Stimulated activated CD4-positive, alpha-beta T cell treated with anti-CD3 and anti-CD28 coated beads, Interleukin-4, amount 100 ng/mL, for 4 hours (primary cell): ENCODE measurements at places on chromosomes 12 and 14.

GRCh38 chr12:69115951-69116350, 123.4 kb upstream of the CPSF6 start:
- no peak for DNase-seq

GRCh38 chr14:75156901-75157300, 19.5 kb downstream of the TMED10 start:
- no peak for DNase-seq

- no peak for DNase-seq
These were observed 97.8 kb downstream of the VRK1 start for GRCh38 chr14:96894966-96895365.

DNA sequence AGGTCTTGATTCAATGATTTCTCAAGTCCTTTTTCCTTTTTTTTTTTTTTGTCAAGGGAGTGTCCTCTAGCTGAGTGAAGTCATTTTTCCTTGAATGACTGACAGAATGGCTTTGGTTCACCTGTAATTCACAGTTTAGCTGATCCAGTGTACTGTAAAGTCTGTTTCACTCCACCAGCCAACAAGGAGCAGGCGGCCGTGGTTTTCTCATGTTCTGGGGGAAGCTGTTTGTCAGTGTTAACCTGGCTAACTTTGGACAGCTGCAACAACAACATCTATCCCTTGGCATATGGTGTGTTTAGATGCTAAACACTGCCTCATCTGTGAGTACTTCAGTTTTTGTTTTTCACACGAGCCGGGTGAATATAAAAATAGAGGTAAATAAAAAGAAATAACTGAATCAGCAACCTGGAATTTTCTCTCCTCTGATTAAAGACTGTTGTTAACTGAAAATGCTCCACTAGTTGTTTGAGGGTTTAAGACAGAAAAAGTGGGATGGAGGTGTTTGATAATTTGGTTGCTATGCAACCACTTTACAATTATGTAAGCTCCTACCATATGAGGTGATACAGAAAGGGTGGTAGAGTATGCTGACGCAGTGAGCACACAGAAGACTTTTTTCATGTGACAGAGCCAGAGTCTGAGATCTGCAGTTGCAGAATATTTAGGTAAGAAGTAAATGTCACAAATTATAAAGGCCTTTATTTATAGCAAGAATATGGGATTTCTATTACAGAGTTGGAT, 50.3 kb upstream of the SLC2A13 start:
- no peak for DNase-seq

- DNase-seq, result no peak
These were observed at the start of gene DENND5B for GRCh38 chr12:31590642-31591379. TSS of gene DENND5B (minus strand) at chr12:31591136. CDS start at chr12:31590832, 304 bp downstream.

- no peak for DNase-seq
These were observed 7.1 kb upstream of the PNMA1 start for GRCh38 chr14:73721101-73721821.

- DNase-seq, result no peak
These were observed 541.6 kb downstream of the TMEM121 start for GRCh38 chr14:106067935-106068334.

DNA sequence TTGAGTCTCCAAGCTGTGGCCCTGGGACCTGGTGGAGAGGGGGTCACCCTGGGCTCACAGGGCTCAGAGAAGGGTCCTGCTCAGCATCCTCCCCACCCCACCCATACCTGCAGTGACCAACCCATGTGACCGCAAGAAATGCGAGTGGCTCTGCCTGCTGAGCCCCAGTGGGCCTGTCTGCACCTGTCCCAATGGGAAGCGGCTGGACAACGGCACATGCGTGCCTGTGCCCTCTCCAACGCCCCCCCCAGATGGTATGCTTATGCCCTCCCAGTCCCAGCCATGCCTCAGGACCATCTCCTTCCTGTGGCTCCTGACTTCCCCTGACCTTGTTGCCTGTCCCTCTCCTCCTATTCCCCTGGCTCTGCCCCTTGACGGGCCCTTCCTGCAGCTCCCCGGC, 6.7 kb upstream of the NXPH4 start:
- DNase-seq, result no peak

- no peak for DNase-seq
These were observed 5.4 kb downstream of the ANKRD13A start for GRCh38 chr12:110004598-110004997.

- no peak for DNase-seq
These were observed 22.7 kb downstream of the TRAF3 start for GRCh38 chr14:102799684-102800562.
